Psoas muscle (tissue), 8 donors: ENCODE measurements at places on chromosomes 16 and 17. TPM values are rescaled to one million over a fixed set of nuclear protein-coding genes. Genes with fewer than 3 reads are reported as not detected.

The SEPTIN12 gene
- total RNA-seq: not detected

The NOS2 gene
- 0.19 TPM for total RNA-seq

The KRTAP1-1 gene
- total RNA-seq: not detected

GRCh38 chr17:15431766-15432165 lies 35.7 kb downstream of the CDRT4 start:
- no peaks in the 10 kb centered on the region for H3K27me3 ChIP-seq
- no peaks in the 10 kb centered on the region for H3K36me3 ChIP-seq

DNA sequence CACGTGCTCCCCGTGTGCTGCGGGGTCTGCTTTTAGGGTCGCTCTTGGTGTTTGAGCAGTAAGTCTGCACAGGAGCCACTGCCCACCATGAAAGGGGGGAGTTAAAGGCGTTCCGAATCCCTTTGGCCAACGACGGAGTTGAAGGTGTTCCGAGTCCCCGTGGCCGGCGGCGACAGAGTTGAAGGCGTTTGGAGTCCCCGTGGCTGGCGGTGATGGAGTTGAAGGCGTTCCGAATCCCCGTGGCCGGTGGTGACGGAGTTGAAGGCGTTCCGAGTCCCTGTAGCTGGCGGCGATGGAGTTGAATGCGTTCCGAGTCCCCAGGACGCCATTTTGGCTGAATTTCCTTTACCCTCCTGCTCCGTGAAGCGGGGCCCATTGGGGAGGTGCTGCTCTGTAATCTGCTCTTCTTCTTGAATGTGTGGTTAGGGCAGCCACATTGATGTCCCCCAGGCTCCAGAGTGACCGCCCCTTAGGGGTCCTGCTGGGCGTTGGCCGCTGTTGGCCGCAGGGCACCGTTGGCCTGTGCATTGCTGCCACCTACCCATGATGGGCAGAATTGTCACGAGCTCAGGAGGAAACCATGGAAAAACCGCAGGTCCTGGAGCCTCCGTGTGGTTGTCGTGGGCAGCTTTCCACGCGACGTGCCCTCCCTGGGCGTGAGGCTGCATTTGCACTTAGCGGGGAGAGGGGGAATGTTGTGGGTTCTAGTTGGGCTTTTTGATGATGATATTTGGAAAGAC lies 73.7 kb upstream of the ZNF750 start:
- no peak overlapping the region for H3K4me3 ChIP-seq
- no peaks in the 10 kb centered on the region for H3K27me3 ChIP-seq
- peak; percentile 39 for DNase-seq
- H3K36me3 ChIP-seq: no peaks in the 10 kb centered on the region
- H3K27ac ChIP-seq: peak overlapping the region; percentile 48

DNA sequence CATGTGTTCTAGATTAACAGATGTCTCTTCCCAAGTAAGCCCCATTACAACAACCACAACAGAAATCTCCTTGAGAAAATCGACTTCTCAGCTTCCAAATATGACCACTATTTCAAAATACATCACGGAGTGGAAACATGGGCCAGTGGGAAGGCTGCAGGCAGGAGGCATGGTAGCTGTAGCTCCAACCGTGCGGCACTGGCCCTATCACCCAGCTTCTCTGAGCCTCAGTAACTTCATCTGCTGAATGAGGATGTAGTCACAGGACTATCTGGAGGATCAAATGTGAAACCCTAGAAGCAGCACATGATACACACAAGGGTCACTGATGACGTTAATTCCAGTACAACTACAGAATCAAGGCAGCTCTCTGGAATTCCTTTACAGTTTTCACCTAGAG lies 112.2 kb downstream of the VPS53 start:
- no peaks in the 10 kb centered on the region for H3K36me3 ChIP-seq
- H3K27me3 ChIP-seq: no peaks in the 10 kb centered on the region
- peaks cover 25% of the 10 kb centered on the region for H3K4me1 ChIP-seq
- H3K4me3 ChIP-seq: no peak overlapping the region
- peak overlapping the region; percentile 68 for H3K27ac ChIP-seq

GRCh38 chr17:74740641-74741387 lies 3.8 kb downstream of the RAB37 start:
- H3K4me1 ChIP-seq: no peaks in the 10 kb centered on the region
- DNase-seq: no peak
- H3K27me3 ChIP-seq: peaks cover 24% of the 10 kb centered on the region

- H3K36me3 ChIP-seq: no peaks in the 10 kb centered on the region
- DNase-seq: no peak
- no peak overlapping the region for H3K4me3 ChIP-seq
- H3K27me3 ChIP-seq: no peaks in the 10 kb centered on the region
- H3K27ac ChIP-seq: no peak overlapping the region
- no peaks in the 10 kb centered on the region for H3K4me1 ChIP-seq
Observed at GRCh38 chr16:49674351-49674851, 181.5 kb downstream of the ZNF423 start.

- no peaks in the 10 kb centered on the region for H3K36me3 ChIP-seq
- peak; percentile 86 for DNase-seq
- H3K27ac ChIP-seq: peak overlapping the region; percentile 48
- no peaks in the 10 kb centered on the region for H3K4me1 ChIP-seq
- peaks cover 34% of the 10 kb centered on the region for H3K27me3 ChIP-seq
- H3K4me3 ChIP-seq: peak overlapping the region; percentile 60
Observed at GRCh38 chr17:43645765-43646481, 15.8 kb downstream of the MEOX1 start.
